D721Med (cell line): ENCODE measurements at places on chromosomes 5 and 9.

GRCh38 chr5:77642738-77643653, 4.5 kb upstream of the OTP start:
- no peak for DNase-seq

DNA sequence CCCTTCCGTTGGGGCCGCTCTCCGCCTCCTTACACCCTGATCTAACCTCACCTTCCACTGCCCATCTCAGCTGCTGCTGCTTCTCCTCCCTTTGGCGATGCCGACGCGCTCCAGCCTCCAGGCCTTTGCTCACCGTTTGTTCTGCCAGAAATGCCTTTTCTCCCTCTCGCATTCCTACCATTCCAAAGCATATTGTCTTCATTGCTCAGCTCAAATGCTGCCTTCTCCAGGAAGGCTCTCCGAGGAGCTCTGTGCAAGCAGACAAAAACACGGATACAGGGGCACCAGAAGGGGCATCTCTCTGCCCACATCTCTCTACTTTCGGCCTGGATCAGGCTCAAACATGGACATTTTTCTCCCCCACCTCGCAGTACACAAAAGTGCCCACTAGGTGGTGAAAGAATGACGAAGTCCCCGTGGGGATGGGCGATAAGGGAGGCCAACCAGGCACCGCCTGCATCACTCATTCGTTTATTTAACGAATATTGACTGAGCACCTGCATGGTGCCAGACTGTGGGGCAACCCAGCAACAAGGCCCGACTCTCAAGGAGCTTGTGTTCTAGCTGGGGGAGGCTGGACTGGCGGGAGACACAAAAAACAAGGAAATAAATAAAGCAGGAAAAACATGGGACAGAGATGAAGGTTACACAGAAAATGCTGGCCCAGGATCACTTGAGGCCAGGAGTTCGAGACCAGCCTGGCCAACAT, 7.3 kb upstream of the GRHPR start:
- DNase-seq: peak; percentile 60

- no peak for DNase-seq
Observed at GRCh38 chr9:122031776-122032175, 61.3 kb downstream of the TTLL11 start.

GRCh38 chr5:122757285-122757684, 17.6 kb upstream of the SNX2 start:
- DNase-seq: no peak

DNA sequence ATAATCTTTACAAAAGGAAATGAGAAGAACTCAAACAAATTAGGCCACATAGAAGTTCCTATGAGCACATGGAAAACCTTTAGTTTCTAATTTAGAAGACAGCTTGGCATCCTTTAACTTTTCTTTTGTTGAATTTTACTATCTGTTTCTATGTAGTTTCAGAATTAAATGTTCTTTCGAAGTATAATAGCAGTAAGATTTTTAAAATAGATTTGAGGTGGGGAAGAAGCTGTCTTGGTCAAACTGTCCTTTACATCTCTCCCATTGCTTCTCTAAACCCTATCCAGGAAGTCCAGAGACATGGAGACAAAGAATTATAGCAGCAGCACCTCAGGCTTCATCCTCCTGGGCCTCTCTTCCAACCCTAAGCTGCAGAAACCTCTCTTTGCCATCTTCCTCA, at the start of gene OR1L4:
Gene OR1L4, plus strand, starts transcription at position 301 of the 400 bp plus-strand sequence. Its CDS starts 0 bp downstream, at position 301.
- DNase-seq: no peak

DNA sequence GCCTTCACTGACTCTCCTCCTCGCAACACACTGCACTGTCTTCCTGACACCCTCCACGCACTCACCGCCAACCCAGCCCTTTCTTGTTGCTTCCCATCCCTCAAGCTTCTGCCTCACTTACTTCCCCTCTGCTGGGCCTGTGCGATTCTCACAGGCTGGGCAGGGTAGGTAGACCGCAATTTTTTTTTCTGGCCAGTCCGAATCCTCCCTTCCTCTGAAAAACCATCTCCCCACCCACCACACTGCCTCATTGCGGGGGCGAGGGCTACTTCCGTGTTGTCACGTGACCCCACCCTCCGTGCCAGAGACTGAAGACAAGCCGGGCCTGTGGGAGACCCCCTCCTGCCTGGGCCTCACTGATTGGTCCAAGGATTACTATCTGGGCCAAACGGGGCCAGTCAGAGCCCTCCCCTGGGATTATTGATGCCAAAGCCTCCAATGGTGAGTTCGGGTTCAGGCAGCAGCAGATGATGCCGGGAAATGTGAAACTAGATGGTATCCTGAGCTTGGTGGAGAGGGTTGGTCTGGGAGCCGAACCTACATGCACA, 73.1 kb downstream of the STK10 start:
- no peak for DNase-seq

DNA sequence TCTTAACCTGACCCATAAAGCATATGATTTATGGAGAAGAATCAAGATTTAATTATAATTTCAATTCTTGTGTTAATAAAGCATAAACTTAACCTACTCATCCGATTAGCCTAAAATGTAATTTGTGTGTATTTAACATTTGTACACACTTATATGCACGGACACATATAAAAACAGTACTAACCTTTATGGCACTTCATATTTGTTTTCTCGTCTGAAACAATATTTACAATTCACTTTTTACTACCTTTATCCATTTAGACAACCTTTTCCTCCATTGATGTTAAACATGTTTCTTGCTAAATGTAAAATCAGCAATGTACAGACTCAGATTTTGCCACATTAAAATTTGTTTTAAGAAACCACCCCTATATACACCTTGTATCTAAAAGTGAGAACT, 22.8 kb downstream of the MEGF10 start:
- DNase-seq: no peak

- DNase-seq: no peak
Observed at GRCh38 chr9:135739271-135740220, 37.6 kb downstream of the KCNT1 start.

DNA sequence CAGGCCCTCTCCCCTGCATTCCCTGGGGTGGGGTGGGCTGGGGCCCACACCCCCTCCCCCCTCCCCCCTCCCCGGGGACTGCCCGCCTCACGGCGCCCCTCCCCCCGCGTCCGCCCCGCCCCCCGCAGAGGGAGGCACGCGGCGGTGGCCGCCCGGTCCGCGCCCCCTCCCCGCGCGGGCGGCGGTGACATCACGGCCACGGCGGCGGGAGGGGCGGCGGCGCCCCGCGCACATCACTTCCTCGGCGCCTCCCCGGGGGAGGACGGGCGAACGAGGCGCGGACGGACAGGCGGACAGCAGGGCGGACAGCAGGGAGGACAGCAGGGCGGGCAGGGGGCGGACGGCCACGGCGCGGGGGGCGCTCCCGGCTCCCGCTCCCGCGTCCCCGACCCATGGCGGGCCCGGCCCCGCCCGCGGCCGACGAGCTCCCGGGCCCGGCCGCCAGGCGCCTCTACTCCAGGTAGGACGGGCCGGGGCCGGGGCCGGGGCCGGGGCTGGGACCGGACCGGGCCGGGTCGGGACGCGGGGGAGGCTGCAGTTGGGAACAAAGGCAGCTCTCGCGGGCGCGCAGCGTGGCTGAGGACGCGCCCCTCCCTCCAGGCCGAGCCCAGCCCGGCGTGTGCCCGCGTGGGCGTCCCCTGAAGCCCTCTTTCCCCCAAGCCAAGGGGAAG, at the start of gene GPSM1:
Gene GPSM1, plus strand, starts transcription at position 236 of the 671 bp plus-strand sequence. Its CDS starts 157 bp downstream, at position 393.
- DNase-seq: peak; percentile 85

DNA sequence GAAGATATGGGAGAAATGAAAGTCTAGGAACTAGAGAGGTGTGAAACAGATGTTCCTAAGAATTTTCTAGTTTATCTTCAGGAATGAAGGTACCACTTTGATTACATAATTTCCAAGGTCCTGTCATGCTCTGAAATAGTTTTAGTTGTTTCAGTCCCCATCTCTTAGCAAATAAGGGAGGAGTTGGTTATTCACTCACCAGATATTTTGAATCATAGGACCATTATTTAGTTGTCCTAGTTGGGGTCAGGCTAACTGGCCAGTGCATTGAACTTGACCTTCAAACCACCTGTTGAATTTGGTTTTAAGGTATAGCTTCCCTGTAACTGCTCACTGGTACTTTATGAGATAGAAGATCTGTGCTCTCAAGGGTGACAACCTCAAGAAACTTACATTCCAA, 53.9 kb upstream of the TNFAIP8 start:
- no peak for DNase-seq

DNA sequence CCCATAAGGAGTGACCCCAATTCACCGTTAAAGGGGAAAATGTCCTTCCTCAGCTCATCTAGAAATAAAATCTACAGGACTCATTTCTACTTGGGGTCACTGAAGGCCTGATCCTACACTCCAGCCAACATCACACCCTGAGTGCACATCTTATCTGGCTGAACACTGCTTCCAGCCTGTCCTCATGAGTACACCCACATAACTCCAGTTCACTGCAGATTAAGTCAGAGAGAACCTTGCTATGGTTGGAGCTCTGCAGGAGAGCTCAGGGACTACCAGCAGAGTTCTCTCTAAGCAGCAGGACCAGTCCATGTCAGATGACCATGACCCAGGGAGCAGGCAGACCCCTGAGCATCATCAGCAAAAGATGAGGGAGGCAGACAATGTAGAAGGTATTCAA, 126.9 kb upstream of the MAP3K1 start:
- DNase-seq: no peak

DNA sequence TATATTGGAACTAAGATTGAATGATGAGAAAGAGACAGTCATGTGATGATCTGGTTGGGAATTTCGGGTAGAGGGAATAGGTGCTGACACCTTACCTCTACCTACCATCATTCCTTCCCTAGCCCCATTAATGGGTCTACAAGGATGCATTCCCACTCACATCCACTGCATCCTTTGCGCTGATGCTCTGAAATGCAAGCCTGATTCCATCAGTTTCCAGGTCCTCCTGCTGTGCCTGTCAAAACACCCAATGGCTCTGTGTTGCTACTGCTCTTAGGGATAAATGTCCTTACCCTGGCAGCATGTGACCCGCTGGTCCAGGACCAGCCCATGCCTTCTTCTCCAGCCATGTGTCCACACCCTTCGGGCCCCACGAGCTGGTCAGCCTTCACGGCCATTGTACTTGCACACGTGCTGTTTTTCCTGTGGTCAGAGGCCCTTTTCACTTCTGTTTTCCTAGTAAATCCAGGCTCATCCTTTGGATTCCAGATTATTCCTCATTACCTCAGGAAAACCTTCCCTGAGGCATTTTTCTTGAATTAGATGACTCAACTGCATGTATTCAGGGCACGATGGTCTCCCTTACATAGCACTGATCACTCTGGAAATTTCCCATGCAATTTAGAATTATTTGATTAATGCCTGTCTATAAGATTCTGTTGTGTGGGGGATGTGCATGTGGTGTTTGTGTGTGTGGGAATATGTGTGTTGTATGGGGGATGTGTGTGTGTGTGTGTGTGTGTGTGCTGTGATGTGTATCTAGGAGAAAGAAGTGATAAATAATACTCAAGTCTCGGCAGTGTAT, 185.0 kb downstream of the DIRAS2 start:
- DNase-seq: no peak

- no peak for DNase-seq
Observed at GRCh38 chr5:169557838-169558237, 25.7 kb upstream of the SPDL1 start.

- no peak for DNase-seq
Observed at GRCh38 chr5:116571568-116572349, 2.9 kb downstream of the SEMA6A start.

DNA sequence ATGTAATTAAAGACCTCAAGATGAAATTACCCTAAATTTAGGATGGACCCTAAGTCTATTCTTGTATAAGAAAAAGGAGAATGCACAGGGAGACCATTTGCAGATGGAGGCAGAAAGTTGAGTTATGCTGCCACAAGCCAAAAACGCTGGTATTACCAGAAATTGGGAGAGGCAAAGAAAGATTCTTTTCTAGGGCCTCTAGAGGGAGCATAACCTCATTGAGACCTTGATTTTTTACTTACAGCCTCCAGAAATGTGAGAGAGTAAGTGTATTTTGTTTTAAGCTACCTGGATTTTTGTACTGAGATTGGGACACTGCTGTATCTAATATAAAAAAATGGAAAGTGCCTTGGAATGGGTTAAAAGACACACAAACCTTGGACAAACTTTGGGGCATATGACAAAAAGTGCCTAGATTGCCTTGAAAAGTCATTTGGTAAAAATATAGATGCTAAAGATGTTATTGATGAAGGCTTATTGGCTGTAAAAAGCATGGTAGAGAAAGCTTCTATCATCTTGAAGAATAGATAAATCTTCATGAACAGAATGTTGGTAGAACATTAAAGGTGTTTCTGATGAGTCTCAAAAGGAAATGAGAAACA, 174.7 kb upstream of the PRDM9 start:
- no peak for DNase-seq

DNA sequence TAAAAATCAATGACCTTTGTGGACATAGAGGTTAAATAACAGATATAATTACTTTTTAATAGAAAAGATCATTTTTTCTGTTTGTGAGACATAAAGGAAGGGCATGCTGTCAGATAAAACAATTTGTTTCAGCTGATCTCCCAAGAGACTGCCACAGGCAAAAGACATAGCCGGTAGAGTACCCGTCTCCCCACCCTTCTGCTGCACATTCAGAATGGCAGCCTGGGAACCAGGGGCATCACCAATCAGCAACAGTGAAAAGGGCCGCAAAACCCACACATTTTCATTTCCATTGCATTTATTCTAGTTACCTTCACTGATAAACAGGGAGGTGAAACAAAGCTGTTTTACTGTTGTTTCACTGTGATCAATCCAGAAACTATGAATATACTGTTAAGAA, 357.7 kb downstream of the ARRDC3 start:
- no peak for DNase-seq

GRCh38 chr5:82129723-82130285, 148.3 kb downstream of the RPS23 start:
- DNase-seq: no peak

DNA sequence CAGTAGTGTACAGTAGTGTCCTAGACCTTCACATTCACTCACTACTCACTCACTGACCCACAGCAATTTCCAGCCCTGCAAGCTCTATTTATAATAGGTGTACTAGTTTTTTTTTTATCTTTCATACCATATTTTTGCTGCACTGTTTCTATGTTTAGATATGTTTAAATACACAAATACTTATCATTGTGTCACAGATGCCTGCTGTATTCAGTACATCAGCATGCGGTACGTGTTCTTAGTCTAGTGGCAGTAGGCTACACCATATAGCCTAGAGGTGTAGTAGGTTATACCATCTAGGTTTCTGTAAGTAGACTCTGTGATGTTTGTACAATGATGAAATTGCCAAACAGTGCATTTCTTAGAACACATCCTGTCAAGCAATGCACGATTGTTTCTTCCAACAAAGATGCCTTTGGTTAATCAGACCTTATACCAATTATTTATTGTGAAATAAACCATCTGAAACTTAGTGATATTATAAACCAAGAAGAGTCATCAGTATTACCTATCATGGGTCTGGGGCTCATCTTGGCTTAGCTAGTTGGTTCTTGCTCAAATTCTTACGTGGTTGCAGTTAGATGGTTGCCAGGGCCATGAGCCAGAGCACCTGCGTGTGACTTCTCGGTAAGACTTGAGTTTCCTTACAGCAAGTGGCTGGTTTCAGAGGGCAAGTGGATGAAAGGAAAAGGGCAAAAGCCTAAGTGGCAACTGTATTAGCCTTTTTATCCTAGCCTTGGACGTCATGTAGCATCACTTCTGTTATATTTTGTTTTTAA, 41.1 kb downstream of the ERBIN start:
- DNase-seq: no peak

GRCh38 chr9:35311891-35312639, 150.3 kb downstream of the UNC13B start:
- DNase-seq: no peak
